ENCODE measurements at places on chromosomes 12 and 14.

GRCh38 chr14:91205459-91205858 lies 39.0 kb downstream of the GPR68 start:
- no peak for DNase-seq

GRCh38 chr14:102085488-102085887 lies 1.4 kb downstream of the HSP90AA1 start:
- no peak for DNase-seq

GRCh38 chr12:50572287-50572686 lies 67.5 kb downstream of the DIP2B start:
- no peak for DNase-seq

- no peak for DNase-seq
These were observed 29.8 kb downstream of the SPTB start for GRCh38 chr14:64849940-64850339.

DNA sequence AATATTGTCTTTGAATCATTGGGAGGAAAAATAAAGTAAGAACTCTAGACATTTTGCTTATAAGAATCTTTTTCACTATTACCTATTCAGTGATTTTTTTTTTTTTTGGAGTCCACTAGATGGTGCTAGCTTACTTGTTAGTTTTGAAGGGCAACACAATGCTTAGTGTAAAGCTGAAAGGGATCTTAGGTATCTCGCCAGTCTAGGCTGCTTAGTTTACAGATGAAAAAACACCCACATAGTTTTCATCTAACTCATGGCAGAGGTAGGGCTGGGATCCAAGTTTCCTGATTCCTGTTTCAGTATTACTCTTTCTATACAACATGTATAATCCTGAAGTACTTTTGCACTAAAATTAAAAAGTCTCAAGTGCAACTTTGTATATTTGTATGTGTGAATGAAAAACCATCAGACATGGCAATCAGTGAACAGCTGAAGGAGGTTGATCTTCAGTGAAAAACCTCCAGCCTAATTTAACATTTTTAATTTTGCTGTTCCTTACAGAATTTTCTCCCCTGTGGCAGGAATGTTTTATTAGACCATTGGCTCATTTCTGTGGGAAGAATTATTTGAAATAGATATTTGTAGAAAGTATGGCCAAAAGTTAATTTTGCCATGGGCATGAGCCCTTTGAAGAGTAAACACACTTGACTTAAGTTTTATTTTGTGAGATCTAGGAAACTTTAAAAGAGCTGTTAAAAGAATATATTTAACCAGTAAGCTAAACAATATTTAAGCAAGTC lies 40.7 kb downstream of the LRRIQ1 start:
- no peak for DNase-seq

DNA sequence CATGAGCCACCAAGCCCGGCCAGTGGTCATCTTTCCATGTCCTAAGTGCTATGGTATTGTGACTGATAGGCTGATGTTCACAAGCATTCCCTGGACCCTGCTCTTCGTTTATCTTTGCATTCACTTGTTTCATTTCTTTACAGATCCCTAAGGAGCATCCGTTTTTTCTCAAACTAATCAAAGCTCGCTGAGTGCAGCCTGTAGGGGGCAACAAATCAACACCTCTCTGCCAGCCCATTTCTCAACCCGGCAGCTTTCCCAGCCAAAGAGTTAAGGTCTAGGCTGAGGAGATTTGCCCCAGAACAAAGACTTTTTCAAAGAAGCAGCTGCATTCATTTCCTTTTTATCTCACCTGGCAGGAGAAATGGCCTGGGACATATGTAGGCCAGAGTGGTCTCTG lies 12.1 kb downstream of the SIRT4 start:
- no peak for DNase-seq

GRCh38 chr12:64912516-64913255 lies 88.2 kb downstream of the TBC1D30 start:
- DNase-seq: no peak

GRCh38 chr14:67999290-67999689 lies 179.7 kb downstream of the RAD51B start:
- no peak for DNase-seq

DNA sequence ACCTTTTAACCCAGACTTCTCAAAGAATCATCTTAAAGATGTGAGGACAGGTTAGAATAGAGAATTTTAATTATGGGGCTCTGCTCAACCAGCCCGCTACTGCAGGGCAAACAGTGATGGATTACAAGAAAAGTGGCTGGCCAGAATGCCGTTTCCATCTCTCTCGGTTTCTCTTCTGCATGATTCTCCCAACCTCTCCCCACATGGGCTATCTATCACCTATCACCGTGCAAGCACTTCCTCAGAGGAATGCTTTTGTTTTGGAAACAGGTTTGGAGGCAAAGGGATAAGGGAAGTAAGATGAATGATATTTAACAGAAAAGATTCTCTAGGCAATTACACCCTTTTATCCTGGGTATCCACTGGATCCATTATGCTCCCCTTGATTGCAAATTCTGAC lies 37.4 kb upstream of the PHC1 start:
- no peak for DNase-seq

DNA sequence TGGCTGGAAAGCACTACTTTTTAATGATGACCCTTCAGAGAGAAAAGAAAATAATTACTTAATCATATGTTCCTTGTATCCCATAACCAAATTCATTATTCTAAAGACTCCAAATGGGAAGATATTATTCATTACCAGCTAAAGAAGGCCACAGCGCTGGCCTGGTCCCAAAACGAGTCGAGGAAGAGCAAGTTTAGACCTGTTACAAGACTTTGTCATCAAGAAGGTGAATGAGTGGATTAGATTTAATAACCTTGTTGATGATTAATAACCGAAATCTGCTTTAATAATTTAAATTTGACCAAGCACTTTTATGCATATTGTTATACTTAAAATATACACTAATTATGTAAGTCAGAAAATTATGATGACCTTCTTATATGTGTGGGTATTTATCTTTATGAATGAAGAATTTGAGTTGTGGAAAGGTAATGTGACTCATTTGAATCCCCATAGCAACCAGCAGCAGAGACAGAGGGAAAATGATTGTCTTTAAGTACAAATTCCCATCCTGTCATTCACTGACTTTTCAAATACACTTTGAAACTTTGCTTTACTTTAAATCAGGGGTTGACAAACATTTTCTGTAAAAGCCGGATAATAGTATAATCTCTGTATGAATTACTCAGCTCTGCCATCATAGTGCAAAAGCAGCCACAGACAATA lies 200.3 kb upstream of the NPAS3 start:
- DNase-seq: no peak

GRCh38 chr12:121175383-121176119 lies 34.4 kb upstream of the P2RX4 start:
- no peak for DNase-seq

DNA sequence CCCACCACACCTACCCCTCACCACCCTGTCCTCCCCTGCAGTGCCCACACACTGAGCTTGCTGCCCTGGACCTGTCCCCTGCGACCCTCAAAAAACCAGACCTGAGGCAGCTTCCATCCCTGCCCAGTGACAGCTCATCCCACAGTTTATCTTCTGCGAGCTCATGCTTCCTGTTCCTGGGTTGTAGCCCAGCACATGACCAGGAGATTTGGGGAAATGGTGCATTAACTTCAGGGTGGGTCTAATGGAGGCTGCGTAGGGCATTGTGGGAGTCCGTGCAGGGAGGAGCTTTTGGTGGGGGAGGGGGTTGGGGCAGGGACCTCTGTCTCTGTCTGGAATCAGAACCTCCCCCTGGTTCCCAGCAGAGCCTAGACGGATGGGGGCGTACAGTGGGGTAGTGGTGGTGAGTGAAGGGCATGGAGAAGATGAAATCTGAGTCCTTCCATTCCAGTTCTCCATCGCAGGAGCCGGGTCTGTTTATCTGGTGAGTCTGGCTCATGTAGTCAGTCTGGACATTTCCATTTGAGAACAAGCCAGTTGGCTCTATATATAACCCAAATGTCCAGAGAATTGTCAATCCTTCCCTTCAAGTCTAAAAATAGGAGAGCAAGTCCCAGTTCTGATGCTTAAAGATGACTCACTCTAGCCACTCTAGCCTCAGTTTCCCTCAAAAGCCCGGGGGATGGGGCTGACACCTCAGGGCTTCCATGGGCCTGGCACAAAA lies 270.9 kb downstream of the CACNA1C start:
- no peak for DNase-seq

DNA sequence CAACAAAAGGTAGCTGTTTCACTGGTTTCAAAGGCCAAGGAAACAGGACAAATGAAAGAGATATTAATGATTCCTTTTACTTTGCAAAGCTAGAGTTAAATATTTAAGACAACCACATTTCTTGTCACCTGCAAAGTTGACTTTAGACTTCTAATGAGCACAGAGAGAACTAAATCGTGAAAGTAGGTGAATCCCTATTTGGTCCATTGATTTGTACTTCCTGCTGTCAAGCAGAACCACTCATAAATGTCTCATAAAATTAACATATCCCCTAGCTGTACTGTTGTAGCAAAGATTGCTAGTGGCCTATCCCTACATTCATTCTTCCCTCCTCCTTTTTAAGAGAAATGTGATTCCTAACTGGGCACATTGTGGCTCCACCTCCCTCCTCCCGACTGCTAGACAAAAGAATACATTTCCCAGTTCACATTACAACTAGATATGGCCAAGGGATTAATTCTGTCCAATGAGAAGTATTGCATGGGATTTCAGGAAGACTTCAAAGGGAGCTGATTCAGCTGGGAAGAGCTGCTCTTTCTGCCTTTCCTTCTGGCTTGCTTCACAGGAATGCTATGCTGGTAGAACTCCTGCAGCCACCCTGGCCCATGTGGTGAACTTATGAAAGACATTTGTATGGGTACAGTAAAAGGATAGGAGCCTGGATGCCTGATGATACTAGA lies 227.5 kb upstream of the ABCD2 start:
- DNase-seq: no peak

GRCh38 chr12:132700212-132700822 lies 10.3 kb upstream of the PGAM5 start:
- DNase-seq: no peak

- DNase-seq: no peak
These were observed 133.4 kb downstream of the DICER1 start for GRCh38 chr14:95023886-95024285.

GRCh38 chr14:80055667-80056496 lies 155.4 kb downstream of the DIO2 start:
- DNase-seq: no peak

GRCh38 chr14:69715725-69716477 lies 51.0 kb upstream of the SRSF5 start:
- no peak for DNase-seq

- DNase-seq: no peak
These were observed 161.8 kb upstream of the PTPRQ start for GRCh38 chr12:80282226-80282625.

DNA sequence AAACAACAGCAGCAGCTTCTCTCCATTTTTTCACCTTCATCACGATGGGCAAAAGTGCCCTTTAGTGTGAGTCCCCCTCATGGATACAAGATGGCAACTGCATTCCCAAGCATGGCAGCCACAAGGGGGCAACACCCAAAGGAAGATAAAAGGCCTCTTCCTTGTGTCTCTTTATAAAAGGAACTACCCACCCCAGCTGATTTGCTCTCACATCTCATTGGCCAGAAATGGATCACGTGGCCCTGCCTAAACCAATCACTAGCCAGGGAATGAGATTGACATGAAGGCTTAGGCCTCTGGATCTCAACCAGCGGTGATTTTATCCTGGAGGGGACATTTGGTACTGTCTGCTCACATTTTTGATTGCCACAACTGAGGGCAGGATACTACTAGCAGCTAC lies 21.9 kb upstream of the IFT81 start:
- DNase-seq: no peak

DNA sequence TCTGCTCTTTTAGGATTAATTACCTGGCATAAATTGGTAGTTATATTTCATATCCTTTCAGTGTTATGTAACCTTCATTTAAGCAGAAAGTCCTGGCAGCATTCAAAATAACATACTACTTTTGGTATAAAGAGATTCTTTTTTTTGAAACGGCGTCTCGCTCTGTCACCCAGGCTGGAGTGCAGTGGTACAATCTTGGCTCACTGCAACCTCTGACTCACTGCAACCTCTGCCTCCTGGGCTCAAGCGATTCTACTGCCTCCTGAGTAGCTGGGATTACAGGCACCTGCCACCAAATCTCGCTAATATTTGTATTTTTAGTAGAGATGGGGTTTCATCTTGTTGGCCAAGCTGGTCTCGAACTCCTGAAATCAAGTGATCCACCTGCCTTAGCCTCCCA lies 9.2 kb downstream of the KTN1 start:
- no peak for DNase-seq

GRCh38 chr14:68768316-68768715 lies 24.6 kb downstream of the ZFP36L1 start:
- DNase-seq: no peak

DNA sequence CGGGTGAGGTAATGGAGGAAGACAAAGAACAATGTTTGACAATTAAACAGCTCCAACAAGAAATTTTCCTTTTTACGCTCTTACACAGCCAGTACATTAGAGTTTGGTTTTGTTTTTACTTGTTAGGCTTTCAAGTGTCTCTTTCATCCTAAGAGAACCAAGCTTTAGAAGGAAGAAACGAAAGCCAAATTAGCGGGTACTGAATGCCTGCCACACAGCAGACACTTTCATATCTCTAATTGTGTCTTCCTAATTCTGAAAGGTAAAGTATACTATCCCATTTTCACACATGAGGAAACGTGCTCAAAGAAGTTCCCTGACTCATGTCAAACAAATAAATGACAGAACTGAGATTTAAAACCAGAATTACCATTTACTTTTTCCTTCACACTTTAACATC lies 65.0 kb downstream of the CDK17 start:
- no peak for DNase-seq

- no peak for DNase-seq
These were observed 227.1 kb downstream of the SLC2A13 start for GRCh38 chr12:39878753-39879152.

DNA sequence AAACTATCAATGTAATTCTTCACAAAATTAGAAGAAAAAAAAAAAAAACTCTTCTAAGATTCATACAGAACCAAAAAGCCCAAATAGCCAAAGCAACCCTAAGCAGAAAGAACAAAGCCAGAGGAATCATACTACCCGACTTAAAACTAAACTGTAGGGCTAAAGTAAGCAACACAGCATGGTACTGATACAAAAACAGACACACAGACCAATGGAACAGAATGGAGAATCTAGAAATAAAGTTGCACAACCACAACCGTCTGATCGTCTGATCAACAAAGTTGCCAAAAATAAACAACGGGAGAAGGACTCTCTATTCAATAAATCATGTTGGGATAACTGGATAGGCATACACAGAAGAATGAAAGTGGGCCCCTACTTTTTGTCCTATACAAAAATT lies 16.9 kb downstream of the CDK17 start:
- DNase-seq: no peak

- no peak for DNase-seq
These were observed 20.6 kb upstream of the CEP170B start for GRCh38 chr14:104844306-104845032.

- no peak for DNase-seq
These were observed 130.4 kb downstream of the BRMS1L start for GRCh38 chr14:35956376-35957085.
